Airway epithelial cell (primary cell): ENCODE measurements at places on chromosomes 11 and 22. TPM values are rescaled to one million over a fixed set of nuclear protein-coding genes. Genes with fewer than 3 reads are reported as not detected.

Gene SOX6
- total RNA-seq, result 0.93 and 2.0 TPM in 2 replicates

Gene P2RY6
- total RNA-seq, result 0.21 TPM in 1 of 2 replicates, not detected in the other

Gene OR4A47
- not detected in 2 replicates for total RNA-seq

Gene IRAG1
- total RNA-seq, result 0.09 and 0.49 TPM in 2 replicates

Gene SART1
- total RNA-seq, result 35.3 and 45.9 TPM in 2 replicates

Gene CARD16
- 0.42 and 0.85 TPM in 2 replicates for total RNA-seq

Gene MAP4K2
- total RNA-seq, result 23.3 and 35.0 TPM in 2 replicates

Gene MISFA
- total RNA-seq, result 0.42 and 0.85 TPM in 2 replicates

Gene GPHA2
- not detected in 2 replicates for total RNA-seq

Gene KRTAP5-8
- total RNA-seq, result not detected in 2 replicates

Gene MAPK8IP2
- 0.35 and 0.65 TPM in 2 replicates for total RNA-seq

Gene RBM7
- 4.4 and 14.7 TPM in 2 replicates for total RNA-seq

Gene OR2AG1
- not detected in 2 replicates for total RNA-seq

Gene OR10A2
- total RNA-seq, result not detected in 2 replicates

Gene CRYBB2
- not detected in 2 replicates for total RNA-seq

Gene ASPHD2
- total RNA-seq, result 4.4 and 5.4 TPM in 2 replicates

Gene EIF3L
- total RNA-seq, result 281 and 355 TPM in 2 replicates

Gene NNMT
- 3.7 and 5.4 TPM in 2 replicates for total RNA-seq

Gene LRRN4CL
- 0.09 and 0.28 TPM in 2 replicates for total RNA-seq

Gene PGA5
- not detected in 2 replicates for total RNA-seq

Gene KCTD17
- total RNA-seq, result 20.5 and 21.4 TPM in 2 replicates

Gene TMEM45B
- total RNA-seq, result 53.2 and 59.1 TPM in 2 replicates

Gene SNX32
- total RNA-seq, result 0.14 and 0.56 TPM in 2 replicates

Gene BCO2
- 0.28 TPM in 1 of 2 replicates, not detected in the other for total RNA-seq

Gene RDX
- 69.4 and 77.2 TPM in 2 replicates for total RNA-seq

Gene ATXN10
- total RNA-seq, result 81.1 and 102 TPM in 2 replicates

Gene CLNS1A
- total RNA-seq, result 130 and 148 TPM in 2 replicates

Gene OR51B5
- total RNA-seq, result not detected in 2 replicates

Gene TRIM44
- 18.3 and 23.6 TPM in 2 replicates for total RNA-seq

Gene DDX25
- total RNA-seq, result not detected in 2 replicates

Gene KRTAP5-2
- not detected in 2 replicates for total RNA-seq

Gene OR51I1
- total RNA-seq, result not detected in 2 replicates

Gene OR51L1
- not detected in 2 replicates for total RNA-seq

Gene MMP27
- not detected in 2 replicates for total RNA-seq

Gene RIMBP3B
- 0.14 TPM in 2 replicates for total RNA-seq

Gene PKDREJ
- total RNA-seq, result under 0.01 TPM in 1 of 2 replicates, not detected in the other

Gene CREBZF
- 17.1 and 21.9 TPM in 2 replicates for total RNA-seq

Gene RIC3
- total RNA-seq, result 0.14 and 0.23 TPM in 2 replicates
